ENCODE measurements at places on chromosomes 12 and 14. TPM values are rescaled to one million over a fixed set of nuclear protein-coding genes. Genes with fewer than 3 reads are reported as not detected.

ZNF26 gene
- total RNA-seq = 9.8 TPM

GRCh38 chr12:111330800-111331752, 37.8 kb downstream of the PHETA1 start:
- H3K27ac ChIP-seq = no peak overlapping the region
- H3K4me3 ChIP-seq = no peak overlapping the region
- no peak for DNase-seq
- H3K4me1 ChIP-seq = no peaks in the 10 kb centered on the region
- H3K27me3 ChIP-seq = peaks cover 18% of the 10 kb centered on the region

DNA sequence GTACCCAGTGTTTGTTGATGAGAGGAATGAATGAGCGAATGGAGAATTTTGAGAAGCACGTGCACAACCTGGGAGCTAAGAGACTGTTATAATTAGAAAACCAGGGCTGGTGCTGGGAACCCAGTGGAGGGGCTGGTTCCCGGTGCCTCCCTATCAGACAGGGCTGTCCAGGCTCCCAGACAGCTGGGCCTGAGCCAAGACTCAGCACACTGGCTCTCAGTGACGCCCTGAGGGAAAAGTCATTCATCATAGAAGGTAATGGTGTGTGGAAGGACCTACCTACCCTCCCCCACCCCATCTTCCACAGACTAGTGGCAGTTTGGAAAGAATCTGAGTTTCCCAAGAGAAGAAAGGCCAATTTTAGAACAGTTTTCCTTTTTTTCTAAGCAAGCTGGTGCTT, 34.7 kb downstream of the KCNA5 start:
- H3K4me3 ChIP-seq = no peak overlapping the region
- H3K36me3 ChIP-seq = no peaks in the 10 kb centered on the region
- H3K4me1 ChIP-seq = peaks cover 30% of the 10 kb centered on the region
- no peak for DNase-seq

- no peaks in the 10 kb centered on the region for H3K27me3 ChIP-seq
- H3K36me3 ChIP-seq = no peaks in the 10 kb centered on the region
- H3K4me3 ChIP-seq = no peak overlapping the region
- no peak overlapping the region for H3K27ac ChIP-seq
These were observed 14.0 kb downstream of the CRY1 start for GRCh38 chr12:107079172-107080011.

GDF3 gene
- not detected for total RNA-seq

DNA sequence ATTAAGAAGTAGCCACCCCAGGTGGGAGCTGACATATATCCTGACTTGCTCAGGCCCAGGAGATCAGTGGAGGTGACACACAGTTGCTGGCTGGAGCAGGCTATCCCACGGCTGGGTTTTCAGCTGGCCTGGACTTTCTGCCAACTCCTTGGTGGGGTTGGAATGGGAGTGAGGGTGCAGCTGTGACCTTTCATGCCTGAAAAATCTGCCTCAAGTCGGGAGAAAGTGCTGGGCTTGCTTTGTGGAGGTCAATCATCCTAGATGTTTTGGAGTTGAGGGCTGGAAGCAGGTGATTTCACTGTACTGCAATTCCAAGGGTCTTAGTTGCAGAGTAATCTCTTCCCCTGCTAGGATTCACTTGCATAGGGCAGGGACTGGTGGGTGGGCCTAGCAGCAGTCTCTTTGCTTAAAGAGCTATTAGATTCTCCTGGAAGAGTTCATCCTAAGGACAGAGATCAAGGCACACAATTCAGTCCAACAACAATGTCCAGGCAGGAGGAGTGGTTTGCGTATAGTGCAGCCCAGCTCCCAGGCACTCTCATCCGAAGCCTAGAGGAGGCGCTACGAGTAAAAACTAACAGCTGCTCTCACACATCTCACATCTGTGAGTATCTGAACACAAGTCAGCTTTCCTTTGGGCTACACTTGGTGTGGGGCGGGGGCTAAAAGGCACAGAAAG, 98.1 kb downstream of the GAS2L3 start:
- H3K27me3 ChIP-seq = no peaks in the 10 kb centered on the region
- H3K4me1 ChIP-seq = no peaks in the 10 kb centered on the region
- DNase-seq = no peak
- H3K27ac ChIP-seq = no peak overlapping the region
- H3K4me3 ChIP-seq = no peak overlapping the region

- H3K27me3 ChIP-seq = no peaks in the 10 kb centered on the region
- H3K4me1 ChIP-seq = peaks cover 23% of the 10 kb centered on the region
- no peak overlapping the region for H3K4me3 ChIP-seq
- H3K27ac ChIP-seq = no peak overlapping the region
These were observed 54.5 kb upstream of the MMP17 start for GRCh38 chr12:131773582-131774221.

DNA sequence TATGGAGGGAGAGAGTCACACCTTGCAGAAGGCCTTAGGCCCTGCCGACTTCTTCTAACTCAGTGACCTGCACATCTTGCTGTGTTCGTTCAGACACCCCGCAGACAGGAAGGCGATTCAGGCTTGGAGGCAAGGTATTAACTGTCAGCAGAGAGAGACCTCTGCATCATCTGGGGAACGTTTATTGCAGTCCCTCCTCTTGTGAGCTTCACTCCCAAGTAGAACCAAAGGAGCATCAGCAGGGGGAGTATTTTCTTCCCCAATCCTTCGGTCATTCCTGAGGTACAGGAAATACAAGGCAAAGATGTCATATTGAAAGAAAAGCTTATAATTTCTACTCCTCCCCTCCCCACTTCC, 217.9 kb downstream of the CRADD start:
- no peaks in the 10 kb centered on the region for H3K36me3 ChIP-seq
- peak overlapping the region; percentile 68 for H3K27ac ChIP-seq
- no peaks in the 10 kb centered on the region for H3K27me3 ChIP-seq
- no peak for DNase-seq

GRCh38 chr12:111413442-111414086, 7.8 kb downstream of the SH2B3 start:
- DNase-seq = no peak
- H3K27ac ChIP-seq = no peak overlapping the region
- H3K27me3 ChIP-seq = no peaks in the 10 kb centered on the region
- H3K4me1 ChIP-seq = peaks cover 67% of the 10 kb centered on the region
- no peak overlapping the region for H3K4me3 ChIP-seq

DNA sequence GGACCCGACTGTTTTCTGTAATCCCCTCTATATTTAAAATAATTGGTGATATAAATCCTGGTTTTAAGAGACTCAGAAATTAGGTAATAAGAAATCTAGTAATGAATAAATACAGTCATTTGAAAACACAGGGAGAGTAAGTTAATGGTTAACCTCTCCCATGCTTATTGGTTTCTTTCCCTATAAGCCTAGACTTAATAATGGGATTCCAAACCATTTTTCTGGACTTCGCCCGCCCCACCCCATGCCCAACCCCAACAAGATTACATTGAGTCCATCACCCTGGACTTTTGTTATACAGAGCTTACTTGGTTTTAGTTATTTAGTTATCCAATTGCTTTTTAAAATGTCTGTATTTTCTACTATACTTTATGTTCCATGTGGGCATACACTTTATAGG, 98.7 kb downstream of the WIF1 start:
- no peak overlapping the region for H3K4me3 ChIP-seq
- DNase-seq = no peak
- H3K27ac ChIP-seq = no peak overlapping the region
- no peaks in the 10 kb centered on the region for H3K27me3 ChIP-seq

DNA sequence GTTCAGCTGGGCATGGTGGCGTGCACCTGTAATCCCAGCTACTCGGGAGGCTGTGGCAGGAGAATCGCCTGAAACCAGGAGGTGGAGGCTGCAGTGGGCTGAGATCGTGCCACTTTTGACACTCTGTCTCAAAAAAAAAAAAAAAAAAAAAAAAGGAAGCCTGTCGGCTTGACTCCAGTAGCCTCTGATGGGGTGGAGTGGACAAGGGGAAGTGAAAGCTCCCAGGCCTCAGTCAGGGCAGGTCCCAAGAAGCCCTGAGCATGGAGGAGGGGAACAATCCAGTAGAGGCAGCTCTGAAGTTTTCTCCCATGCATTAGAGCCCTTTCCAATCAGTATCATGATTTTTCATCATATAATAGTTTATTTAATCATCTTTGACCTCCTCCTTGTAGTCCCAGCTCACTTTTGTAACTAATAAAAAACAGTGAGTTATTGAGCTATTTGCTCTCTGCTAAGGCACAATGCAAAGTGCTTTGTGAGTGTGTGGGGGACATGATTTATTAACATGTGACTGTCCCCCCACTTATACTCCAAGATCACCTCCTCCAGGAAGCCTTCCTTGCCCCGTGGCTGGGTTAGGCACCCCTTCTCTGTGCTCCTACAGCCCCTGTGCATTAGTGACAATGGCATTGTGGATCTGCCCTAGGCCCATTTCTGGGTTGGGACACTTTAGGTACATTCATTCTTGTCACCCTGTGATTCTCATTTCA, 4.7 kb upstream of the SSH1 start:
- no peak overlapping the region for H3K27ac ChIP-seq
- no peak overlapping the region for H3K4me3 ChIP-seq
- H3K36me3 ChIP-seq = no peaks in the 10 kb centered on the region
- DNase-seq = no peak
- peaks cover 19% of the 10 kb centered on the region for H3K4me1 ChIP-seq
- H3K27me3 ChIP-seq = no peaks in the 10 kb centered on the region

HHIPL1 gene
- total RNA-seq = 4.2 TPM

DNA sequence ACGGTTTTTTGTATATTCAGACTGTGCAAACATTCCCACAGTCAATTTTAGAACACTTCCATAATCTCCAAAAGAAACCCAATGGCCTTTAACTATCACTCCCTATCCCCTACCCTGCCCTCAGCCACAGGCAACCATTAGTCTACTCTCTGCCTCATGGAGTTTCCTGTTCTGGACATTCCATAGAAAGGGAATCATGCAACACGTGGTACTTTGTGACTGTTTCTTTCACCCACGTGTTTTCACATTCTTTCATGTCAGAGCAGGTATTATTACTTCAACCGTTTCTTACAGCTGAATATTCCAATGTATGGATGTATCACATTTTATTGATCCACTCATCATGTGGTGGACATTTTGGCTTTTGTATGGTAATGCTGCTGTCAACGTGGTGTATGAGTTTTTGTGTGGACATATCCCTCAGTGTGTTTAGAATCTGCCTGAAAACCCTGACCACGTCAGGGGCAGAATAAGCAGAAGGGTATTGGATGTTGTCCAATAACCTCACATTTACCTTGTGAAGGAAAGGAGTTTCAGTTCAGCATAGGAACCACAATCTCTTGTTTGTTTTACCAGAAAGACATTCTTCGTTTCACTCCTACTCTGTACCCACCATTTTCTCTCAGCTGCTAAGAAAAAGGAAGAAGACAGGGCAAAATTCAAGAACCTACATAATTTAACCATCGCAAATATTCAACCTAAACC, 107.5 kb upstream of the DYRK2 start:
- no peaks in the 10 kb centered on the region for H3K27me3 ChIP-seq
- no peak for DNase-seq
- H3K4me1 ChIP-seq = no peaks in the 10 kb centered on the region

- H3K27me3 ChIP-seq = no peaks in the 10 kb centered on the region
- peak overlapping the region; percentile 68 for H3K27ac ChIP-seq
- no peak for DNase-seq
- peak overlapping the region; percentile 57 for H3K4me3 ChIP-seq
These were observed 60.6 kb downstream of the LGMN start for GRCh38 chr14:92687681-92688433.

DNA sequence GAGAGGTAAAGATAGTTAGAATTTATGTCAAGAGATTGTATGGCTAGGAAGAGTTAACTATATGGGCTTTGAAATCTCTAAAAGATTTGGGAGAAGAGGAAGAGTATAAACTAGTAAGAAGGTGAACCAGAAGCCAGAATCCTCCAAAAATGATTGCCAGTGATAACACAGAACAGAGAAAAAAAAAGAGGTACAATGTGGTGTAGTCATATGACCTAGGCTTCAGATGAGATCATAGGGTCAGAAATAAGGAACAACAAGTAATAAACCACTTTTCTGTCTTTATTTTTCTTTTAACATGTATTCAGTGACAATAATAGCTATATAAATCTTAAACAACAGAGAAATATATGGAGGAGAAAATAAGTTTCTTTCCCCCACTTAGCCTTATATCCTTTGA, 2.0 kb upstream of the NECAP1 start:
- no peak overlapping the region for H3K4me3 ChIP-seq
- no peaks in the 10 kb centered on the region for H3K27me3 ChIP-seq
- H3K36me3 ChIP-seq = no peaks in the 10 kb centered on the region
- H3K27ac ChIP-seq = no peak overlapping the region

GRCh38 chr14:51879170-51879569, 18.8 kb downstream of the GNG2 start:
- H3K27ac ChIP-seq = no peak overlapping the region
- H3K4me1 ChIP-seq = peaks cover 6% of the 10 kb centered on the region
- H3K4me3 ChIP-seq = no peak overlapping the region
- DNase-seq = no peak
- H3K36me3 ChIP-seq = no peaks in the 10 kb centered on the region
- no peaks in the 10 kb centered on the region for H3K27me3 ChIP-seq

- H3K4me1 ChIP-seq = no peaks in the 10 kb centered on the region
- no peak overlapping the region for H3K4me3 ChIP-seq
- peaks cover 46% of the 10 kb centered on the region for H3K36me3 ChIP-seq
- no peaks in the 10 kb centered on the region for H3K27me3 ChIP-seq
- no peak for DNase-seq
These were observed 25.8 kb downstream of the TRIP11 start for GRCh38 chr14:92014040-92014439.

KRT82 gene
- total RNA-seq = not detected

GRCh38 chr12:54372113-54372806, 8.0 kb upstream of the GPR84 start:
- H3K4me1 ChIP-seq = peaks cover 84% of the 10 kb centered on the region
- no peaks in the 10 kb centered on the region for H3K27me3 ChIP-seq
- no peak overlapping the region for H3K4me3 ChIP-seq
- no peaks in the 10 kb centered on the region for H3K36me3 ChIP-seq
- DNase-seq = no peak

CPSF6 gene
- 31.0 TPM for total RNA-seq

ACOT6 gene
- not detected for total RNA-seq

GRCh38 chr12:94815958-94816357, 165.6 kb upstream of the TMCC3 start:
- peak; percentile 7 for DNase-seq
- no peak overlapping the region for H3K27ac ChIP-seq
- H3K27me3 ChIP-seq = no peaks in the 10 kb centered on the region
- peaks cover 10% of the 10 kb centered on the region for H3K4me1 ChIP-seq
- H3K36me3 ChIP-seq = no peaks in the 10 kb centered on the region
- H3K4me3 ChIP-seq = no peak overlapping the region

DNA sequence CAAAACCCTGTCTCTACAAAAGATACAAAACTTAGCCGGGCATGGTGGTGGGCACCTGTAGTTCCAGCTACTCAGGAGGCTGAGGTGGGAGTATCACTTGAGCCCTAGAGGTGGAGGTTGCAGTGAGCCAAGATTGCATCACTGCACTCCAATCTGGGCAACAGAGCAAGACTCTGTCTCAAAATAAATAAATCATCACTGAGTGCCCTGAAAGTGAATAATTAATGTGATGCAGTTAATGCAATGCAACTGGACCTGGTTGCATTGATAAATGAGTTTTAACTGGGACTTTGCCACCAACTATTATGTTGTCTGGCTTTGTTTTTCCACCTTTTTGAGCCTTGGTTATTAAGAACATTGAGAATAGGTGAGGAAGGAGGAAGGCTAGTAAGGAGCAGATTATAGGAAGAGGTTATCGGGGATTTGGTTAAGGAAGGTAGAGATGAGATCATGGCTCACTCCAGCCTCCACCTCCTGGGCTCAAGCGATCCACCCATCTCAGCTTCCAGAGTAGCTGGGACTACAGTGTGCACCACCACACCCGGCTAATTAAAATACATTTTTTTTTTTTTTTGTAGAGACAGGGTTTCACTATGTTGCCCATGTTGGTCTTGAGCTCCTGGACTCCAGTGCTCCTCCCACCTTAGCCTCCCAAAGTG, 8.0 kb downstream of the BORCS5 start:
- no peak overlapping the region for H3K4me3 ChIP-seq
- peaks cover 5% of the 10 kb centered on the region for H3K4me1 ChIP-seq
- H3K27ac ChIP-seq = no peak overlapping the region
- H3K27me3 ChIP-seq = no peaks in the 10 kb centered on the region
